ENCODE measurements at places on chromosomes 12 and 14. TPM values are rescaled to one million over a fixed set of nuclear protein-coding genes. Genes with fewer than 3 reads are reported as not detected.

DNA sequence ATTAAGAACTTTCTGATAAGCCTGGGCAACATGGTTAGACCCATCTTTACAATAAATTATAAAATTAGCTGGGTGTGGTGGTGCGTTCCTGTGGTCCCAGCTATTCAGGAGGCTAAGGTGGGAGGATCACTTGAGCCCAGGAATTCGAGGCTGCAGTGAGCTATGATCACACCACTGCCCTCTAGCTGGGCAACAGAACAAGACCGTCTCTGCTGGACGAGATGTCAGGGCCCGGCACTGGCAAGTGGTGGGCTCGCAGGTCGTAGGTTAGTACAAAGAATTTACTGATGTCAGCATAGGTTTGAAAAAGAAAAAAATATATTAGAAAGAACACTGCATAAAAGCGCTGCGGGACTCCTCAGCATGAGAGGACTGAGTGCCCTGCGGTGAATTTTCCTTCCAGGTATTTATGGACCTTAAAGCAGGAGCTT, 15.7 kb upstream of the VSIG10 start:
- no peaks in the 10 kb centered on the region for H3K27me3 ChIP-seq
- H3K36me3 ChIP-seq: peaks cover 3% of the 10 kb centered on the region
- no peak overlapping the region for H3K27ac ChIP-seq
- DNase-seq: no peak

The TMEM179 gene
- polyA plus RNA-seq: 0.61 TPM

GRCh38 chr12:51721282-51721940, 127.1 kb downstream of the FIGNL2 start:
- H3K27ac ChIP-seq: no peak overlapping the region
- H3K36me3 ChIP-seq: no peaks in the 10 kb centered on the region
- H3K27me3 ChIP-seq: peaks cover 13% of the 10 kb centered on the region
- peak overlapping the region; percentile 21 for H3K4me3 ChIP-seq

GRCh38 chr12:13102461-13103195, 839 bp downstream of the GSG1 start:
- H3K4me1 ChIP-seq: peaks cover 41% of the 10 kb centered on the region
- no peaks in the 10 kb centered on the region for H3K36me3 ChIP-seq
- H3K4me3 ChIP-seq: no peak overlapping the region

DNA sequence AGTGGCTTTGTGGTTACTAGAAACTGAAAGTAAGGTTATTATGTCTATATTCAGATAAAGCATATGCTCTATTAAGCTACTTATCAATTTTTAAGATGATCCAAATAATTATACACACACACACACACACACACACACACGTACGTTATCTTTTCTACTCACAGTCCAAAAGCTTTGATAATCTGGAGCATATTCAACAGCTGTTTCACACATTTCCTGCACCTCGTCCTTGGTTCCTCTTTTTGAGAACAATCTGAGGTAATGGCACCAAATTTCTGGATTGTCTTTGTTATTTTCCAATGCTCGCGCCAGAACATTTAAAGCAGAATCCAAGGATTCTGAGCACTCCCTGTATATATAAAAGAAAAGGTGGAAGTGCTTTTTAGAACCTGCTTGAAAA, 37.5 kb downstream of the ZFC3H1 start:
- no peak overlapping the region for H3K27ac ChIP-seq
- H3K4me3 ChIP-seq: no peak overlapping the region
- peaks cover 25% of the 10 kb centered on the region for H3K36me3 ChIP-seq
- no peaks in the 10 kb centered on the region for H3K27me3 ChIP-seq
- H3K4me1 ChIP-seq: no peaks in the 10 kb centered on the region

The FGF23 gene
- 0.16 TPM for polyA plus RNA-seq

The SLC41A2 gene
- 1.7 TPM for polyA plus RNA-seq

The SCNN1A gene
- polyA plus RNA-seq: 0.24 TPM

DNA sequence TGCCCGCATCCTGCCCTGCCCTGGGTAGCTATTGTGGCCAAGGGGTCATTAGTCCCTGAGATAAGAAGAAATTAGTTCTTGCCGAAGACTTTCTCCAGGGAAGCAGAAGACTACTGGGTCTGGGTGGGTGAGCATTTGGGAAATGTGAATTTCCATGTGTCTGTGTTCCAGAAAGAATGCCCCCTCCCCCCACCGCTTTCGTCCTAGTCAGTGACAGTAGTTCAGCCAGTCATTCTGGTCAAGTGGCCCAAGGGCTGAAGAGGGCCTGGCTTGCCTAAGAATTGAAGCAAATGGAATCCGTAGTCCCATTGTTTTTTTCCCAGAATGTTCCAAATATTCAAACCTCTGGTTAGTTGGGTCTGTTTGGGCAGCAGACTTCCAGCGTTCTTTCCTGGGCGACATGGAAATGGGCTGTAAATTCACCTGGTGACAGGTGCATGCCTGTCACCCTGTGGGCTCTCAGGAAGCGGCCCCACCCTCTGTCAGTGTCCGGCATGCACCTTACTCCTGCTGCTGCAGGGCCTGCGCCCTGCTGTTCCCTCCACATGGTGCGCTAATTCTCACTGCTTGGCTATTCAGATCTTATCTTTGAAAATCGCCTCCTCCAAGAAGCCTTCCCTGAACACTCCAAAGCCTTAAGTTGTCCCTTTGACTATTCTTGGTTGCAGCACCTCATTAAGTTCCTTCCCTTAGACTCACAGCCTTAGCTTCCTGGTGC, 1.4 kb upstream of the RFLNA start:
- peaks cover 24% of the 10 kb centered on the region for H3K27me3 ChIP-seq
- no peak overlapping the region for H3K4me3 ChIP-seq
- H3K36me3 ChIP-seq: no peaks in the 10 kb centered on the region
- H3K4me1 ChIP-seq: peaks cover 29% of the 10 kb centered on the region
- H3K27ac ChIP-seq: no peak overlapping the region

DNA sequence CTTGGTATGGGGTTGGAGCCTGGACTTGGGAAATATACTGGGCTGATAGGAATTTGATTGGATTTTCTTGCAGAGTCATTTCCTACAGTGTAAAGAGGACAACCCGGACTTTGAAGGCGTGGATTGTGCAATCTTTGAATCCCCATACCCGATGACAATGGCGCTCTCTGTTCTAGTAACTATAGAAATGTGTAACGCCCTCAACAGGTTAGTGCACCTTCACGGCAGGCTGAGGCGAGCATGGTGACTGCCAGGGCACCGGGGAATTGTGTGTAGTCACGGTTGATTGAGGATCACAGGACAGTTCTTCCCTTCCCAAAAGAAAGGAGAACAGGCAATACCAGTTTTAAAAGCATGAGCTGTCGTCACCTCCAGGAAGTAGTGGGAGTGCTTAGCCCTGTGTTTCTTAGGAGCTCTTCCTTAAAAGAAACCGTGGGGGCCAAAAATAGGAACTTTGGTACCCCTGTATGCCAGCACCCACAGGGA, 58.3 kb downstream of the ANAPC7 start:
- peak; percentile 52 for DNase-seq
- no peak overlapping the region for H3K27ac ChIP-seq
- H3K36me3 ChIP-seq: peaks cover 83% of the 10 kb centered on the region

GRCh38 chr12:93078059-93078458, 149.0 kb upstream of the EEA1 start:
- no peak overlapping the region for H3K27ac ChIP-seq
- no peaks in the 10 kb centered on the region for H3K27me3 ChIP-seq
- no peaks in the 10 kb centered on the region for H3K4me1 ChIP-seq
- H3K36me3 ChIP-seq: no peaks in the 10 kb centered on the region
- no peak overlapping the region for H3K4me3 ChIP-seq
- DNase-seq: no peak

The NXPH4 gene
- 3.2 TPM for polyA plus RNA-seq

DNA sequence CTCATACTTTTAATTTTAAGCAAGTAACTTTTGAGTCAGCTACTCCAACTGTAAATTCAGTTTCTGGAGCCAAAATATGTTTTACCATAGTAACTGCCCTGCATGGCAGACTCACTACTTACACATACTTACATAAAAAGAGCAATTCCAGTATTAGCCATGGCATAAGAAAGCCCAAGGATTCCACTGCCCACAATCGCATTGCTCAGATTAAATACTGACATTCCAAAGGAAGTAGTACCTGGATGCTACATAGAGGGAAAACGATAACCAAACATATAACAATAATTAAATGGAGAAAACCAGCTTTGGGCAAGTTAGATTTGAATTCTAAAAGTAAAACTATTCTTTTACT, 2.2 kb downstream of the SLC38A2 start:
- no peaks in the 10 kb centered on the region for H3K27me3 ChIP-seq
- peak overlapping the region; percentile 65 for H3K4me3 ChIP-seq
- H3K27ac ChIP-seq: no peak overlapping the region
- H3K36me3 ChIP-seq: peaks cover 39% of the 10 kb centered on the region
- no peak for DNase-seq

The NOVA1 gene
- polyA plus RNA-seq: 19.1 TPM

The STAT2 gene
- 57.7 TPM for polyA plus RNA-seq

GRCh38 chr14:86086962-86087361, 557.0 kb downstream of the FLRT2 start:
- H3K4me3 ChIP-seq: no peak overlapping the region
- no peak overlapping the region for H3K27ac ChIP-seq
- H3K36me3 ChIP-seq: no peaks in the 10 kb centered on the region
- DNase-seq: no peak
- H3K4me1 ChIP-seq: no peaks in the 10 kb centered on the region

The TCL1A gene
- polyA plus RNA-seq: 0.66 TPM

- no peak overlapping the region for H3K27ac ChIP-seq
- no peaks in the 10 kb centered on the region for H3K27me3 ChIP-seq
- H3K36me3 ChIP-seq: no peaks in the 10 kb centered on the region
Observed at GRCh38 chr14:85079842-85080730, 449.9 kb upstream of the FLRT2 start.

DNA sequence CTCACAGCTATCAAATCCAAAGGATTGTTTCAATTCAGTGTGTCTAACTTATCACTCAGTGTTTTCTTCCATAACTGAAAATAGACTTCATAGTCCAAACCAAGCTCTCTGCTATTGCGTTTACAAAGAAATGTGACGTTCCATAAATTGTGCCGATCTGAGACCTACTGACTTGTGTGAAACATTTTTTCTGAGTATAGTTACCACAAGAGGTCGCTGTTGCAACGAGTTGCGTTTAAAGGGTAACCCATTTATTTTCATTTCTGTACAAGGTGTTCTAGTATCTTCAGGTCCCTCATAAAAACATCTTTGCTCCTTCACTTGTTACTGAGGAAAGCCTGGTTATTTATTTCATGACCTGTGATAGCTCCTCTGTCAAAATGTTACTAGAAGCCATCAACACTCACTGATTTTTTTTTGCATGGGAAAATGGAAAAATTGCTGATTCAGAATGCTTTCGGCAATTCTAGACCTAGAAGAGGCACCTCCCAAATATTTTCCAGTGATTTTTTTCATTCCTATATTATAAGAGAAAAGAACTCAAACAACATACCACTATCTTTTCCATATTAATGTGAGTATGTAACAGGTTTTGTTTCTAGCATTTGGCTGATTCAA, 60.9 kb upstream of the OR4E1 start:
- no peak overlapping the region for H3K27ac ChIP-seq
- no peaks in the 10 kb centered on the region for H3K36me3 ChIP-seq
- no peak overlapping the region for H3K4me3 ChIP-seq
- H3K4me1 ChIP-seq: no peaks in the 10 kb centered on the region
- no peaks in the 10 kb centered on the region for H3K27me3 ChIP-seq

- H3K4me3 ChIP-seq: no peak overlapping the region
- H3K4me1 ChIP-seq: no peaks in the 10 kb centered on the region
- no peaks in the 10 kb centered on the region for H3K36me3 ChIP-seq
- DNase-seq: peak; percentile 24
- H3K27ac ChIP-seq: no peak overlapping the region
Observed at GRCh38 chr14:41642367-41642766, 35.7 kb downstream of the LRFN5 start.

DNA sequence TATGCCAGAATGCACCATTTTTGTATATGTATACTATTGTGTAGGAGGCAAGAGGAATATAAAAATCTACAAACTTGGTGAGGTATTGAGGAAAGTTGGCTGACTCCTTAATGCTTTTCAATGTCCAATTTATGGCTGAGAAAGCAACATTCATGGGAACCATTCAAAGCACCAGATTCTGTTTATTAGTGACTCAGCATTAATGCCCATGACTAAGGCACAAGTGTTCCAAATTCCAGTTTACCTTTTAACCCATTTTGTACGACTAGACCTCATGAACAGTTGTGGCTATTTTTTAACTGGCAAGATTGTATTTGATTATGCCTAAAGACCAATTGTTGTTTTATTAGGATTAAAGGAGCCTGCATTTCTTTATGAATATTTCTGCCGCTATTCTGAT, 375.4 kb upstream of the ATP2B1 start:
- DNase-seq: no peak
- H3K27me3 ChIP-seq: no peaks in the 10 kb centered on the region
- H3K27ac ChIP-seq: no peak overlapping the region
- H3K4me1 ChIP-seq: peaks cover 3% of the 10 kb centered on the region
- H3K36me3 ChIP-seq: no peaks in the 10 kb centered on the region
- H3K4me3 ChIP-seq: no peak overlapping the region

DNA sequence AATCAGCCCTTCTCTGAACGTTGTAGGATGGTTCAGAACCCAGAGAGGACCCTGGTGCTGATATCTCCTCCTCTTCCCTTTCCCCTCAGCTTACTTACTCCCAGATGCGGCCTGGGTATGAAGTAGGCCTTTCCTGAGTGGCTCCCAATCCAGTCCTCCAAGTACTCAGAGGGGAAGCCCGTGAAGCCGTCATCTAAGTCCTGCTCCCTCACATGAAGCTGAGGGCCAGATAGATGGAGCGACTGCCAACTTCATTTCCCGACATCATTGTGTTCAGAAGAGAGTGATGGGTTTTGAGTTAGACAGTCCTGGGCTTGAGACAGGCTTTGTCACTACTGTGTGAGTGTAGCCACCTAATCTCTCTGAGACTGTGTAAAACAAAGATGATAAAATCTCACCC, 2.7 kb downstream of the APOLD1 start:
- H3K4me3 ChIP-seq: no peak overlapping the region
- DNase-seq: peak; percentile 68
- peak overlapping the region; percentile 96 for H3K27ac ChIP-seq
- H3K4me1 ChIP-seq: peaks cover 38% of the 10 kb centered on the region

The ART4 gene
- polyA plus RNA-seq: 0.09 TPM

GRCh38 chr14:102565331-102565887, 27.0 kb upstream of the RCOR1 start:
- H3K4me3 ChIP-seq: no peak overlapping the region
- DNase-seq: peak; percentile 67
- H3K27me3 ChIP-seq: no peaks in the 10 kb centered on the region
- H3K36me3 ChIP-seq: no peaks in the 10 kb centered on the region

GRCh38 chr14:25102788-25103187, 52.8 kb upstream of the STXBP6 start:
- no peak overlapping the region for H3K4me3 ChIP-seq
- H3K27ac ChIP-seq: no peak overlapping the region
- no peaks in the 10 kb centered on the region for H3K27me3 ChIP-seq
- no peak for DNase-seq

Data from muscle of leg (tissue), 16 donors.